Activated naive CD4-positive, alpha-beta T cell treated with anti-CD3 and anti-CD28 coated beads, Interleukin-2, amount 50 U/mL, for 16 hours (primary cell): ENCODE measurements at places on chromosomes 16 and 17.

- DNase-seq = no peak
Measured at GRCh38 chr17:39212841-39213480, 12.8 kb downstream of the STAC2 start.

DNA sequence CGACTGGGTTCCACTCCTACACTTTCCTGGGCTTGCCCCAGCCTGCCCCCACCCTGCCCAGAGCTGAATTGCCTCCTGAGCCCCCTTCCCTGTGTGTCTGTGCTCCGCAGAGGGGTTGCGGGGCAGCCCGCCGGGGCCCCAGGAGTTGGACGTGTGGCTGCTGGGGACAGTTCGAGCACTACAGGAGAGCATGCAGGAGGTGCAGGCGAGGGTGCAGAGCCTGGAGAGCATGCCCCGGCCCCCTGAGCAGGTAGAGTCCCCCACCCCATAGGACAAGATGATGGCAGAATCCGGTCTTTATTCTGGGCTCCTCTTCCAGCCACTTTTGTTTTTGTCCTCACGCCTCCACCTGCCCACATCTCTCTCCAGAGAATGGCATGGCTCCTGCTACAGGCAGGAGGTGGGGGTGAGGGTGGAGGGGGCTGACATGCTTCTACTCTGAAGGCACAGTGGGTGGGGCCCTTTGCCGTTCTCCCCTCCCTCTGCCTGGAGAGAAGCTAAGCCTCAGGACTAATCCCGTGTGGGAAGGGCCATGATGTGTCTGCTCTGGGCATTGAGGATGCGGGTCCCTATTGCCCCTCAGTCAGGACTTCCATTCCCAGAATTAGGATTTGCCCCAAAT is 3.5 kb downstream of the ACBD4 start:
- DNase-seq = no peak

- DNase-seq = no peak
Measured at GRCh38 chr17:13807103-13807502, 205.4 kb upstream of the HS3ST3A1 start.

DNA sequence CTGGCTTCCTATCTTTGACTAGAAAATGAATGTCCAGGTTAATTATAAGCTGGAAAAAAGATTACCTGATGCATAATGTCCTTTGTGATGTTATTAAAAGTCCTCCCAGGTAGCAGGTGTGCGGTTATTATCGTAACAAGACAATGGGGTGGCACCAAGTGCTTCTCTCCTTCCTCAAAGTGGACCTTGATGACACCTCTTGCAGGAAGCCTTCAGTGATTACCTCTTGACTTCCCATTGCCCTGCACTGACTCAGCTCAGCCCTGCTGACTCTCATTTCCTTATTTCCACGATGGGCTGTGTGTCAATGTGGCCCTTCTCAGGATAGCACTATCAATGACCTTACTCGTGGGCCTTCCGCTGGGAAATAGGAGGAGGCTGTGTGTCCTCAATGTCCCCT is 477.4 kb upstream of the CCL2 start:
- DNase-seq = no peak

- no peak for DNase-seq
Measured at GRCh38 chr17:45115015-45115625, 17.2 kb downstream of the PLCD3 start.

- no peak for DNase-seq
Measured at GRCh38 chr17:10126616-10127501, 71.5 kb downstream of the GAS7 start.

- DNase-seq = no peak
Measured at GRCh38 chr17:80758481-80759376, 214.1 kb downstream of the RPTOR start.

- DNase-seq = no peak
Measured at GRCh38 chr16:27572711-27573110, 22.8 kb downstream of the KATNIP start.

DNA sequence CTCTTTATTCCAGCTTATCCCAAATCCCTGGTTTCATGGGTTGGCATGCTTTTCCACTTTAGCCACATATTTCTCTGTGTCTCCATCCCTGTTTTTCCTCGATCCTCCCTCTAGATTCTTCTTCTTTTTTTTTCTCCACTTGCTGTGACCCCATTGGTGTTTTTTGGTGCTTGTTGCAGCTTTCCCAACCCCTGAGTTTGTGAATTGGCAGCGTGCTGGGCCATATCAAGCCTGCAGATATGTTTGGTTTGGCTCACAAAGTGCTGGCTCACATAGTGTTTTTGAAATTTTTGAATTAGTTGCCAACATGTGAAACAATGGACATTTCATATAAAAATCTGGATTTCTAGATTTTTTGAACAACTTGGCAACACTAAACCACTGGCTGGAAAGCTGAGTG is 8.8 kb downstream of the GPR139 start:
- no peak for DNase-seq

DNA sequence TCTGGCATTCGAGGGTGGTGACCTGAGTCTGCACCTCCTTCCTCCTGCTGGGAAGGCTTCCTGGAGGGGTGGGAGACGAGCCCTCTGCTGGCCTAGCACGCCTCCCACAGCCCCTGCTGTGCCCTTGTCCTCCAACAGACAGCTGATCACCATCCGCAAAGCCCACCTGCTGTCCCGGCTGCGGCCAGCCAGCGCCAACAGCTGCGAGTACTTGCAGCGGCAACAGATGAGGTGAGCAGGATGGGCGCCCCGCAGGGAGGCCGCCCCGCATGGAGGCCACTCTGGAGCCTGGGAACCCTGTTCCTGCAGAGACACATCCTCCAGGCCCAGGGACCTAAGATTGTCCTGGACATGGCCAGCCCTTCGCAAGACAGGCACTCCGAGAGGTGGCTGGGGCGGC is 21.6 kb downstream of the UBALD1 start:
- DNase-seq = no peak
